Activated B cell treated with CpG ODN at 0.5 μM for 24 hours (primary cell): ENCODE measurements at places on chromosomes 6 and 20. TPM values are rescaled to one million over a fixed set of nuclear protein-coding genes. Genes with fewer than 3 reads are reported as not detected.

Gene CST5
- total RNA-seq = not detected in 2 replicates

Gene TRIM40
- not detected in 2 replicates for total RNA-seq

Gene RAET1E
- total RNA-seq = not detected in 2 replicates

Gene HEY2
- total RNA-seq = not detected in 2 replicates

Gene OSER1
- total RNA-seq = 47.3 and 48.9 TPM in 2 replicates

Gene ZBTB46
- 0.46 and 0.49 TPM in 2 replicates for total RNA-seq

Gene PMEPA1
- 33.1 and 34.8 TPM in 2 replicates for total RNA-seq

Gene VSX1
- not detected in 2 replicates for total RNA-seq

Gene GABRR1
- total RNA-seq = not detected in 2 replicates

Gene POLR1C
- 67.7 and 75.6 TPM in 2 replicates for total RNA-seq

Gene RNF144B
- 12.6 and 13.5 TPM in 2 replicates for total RNA-seq

DNA sequence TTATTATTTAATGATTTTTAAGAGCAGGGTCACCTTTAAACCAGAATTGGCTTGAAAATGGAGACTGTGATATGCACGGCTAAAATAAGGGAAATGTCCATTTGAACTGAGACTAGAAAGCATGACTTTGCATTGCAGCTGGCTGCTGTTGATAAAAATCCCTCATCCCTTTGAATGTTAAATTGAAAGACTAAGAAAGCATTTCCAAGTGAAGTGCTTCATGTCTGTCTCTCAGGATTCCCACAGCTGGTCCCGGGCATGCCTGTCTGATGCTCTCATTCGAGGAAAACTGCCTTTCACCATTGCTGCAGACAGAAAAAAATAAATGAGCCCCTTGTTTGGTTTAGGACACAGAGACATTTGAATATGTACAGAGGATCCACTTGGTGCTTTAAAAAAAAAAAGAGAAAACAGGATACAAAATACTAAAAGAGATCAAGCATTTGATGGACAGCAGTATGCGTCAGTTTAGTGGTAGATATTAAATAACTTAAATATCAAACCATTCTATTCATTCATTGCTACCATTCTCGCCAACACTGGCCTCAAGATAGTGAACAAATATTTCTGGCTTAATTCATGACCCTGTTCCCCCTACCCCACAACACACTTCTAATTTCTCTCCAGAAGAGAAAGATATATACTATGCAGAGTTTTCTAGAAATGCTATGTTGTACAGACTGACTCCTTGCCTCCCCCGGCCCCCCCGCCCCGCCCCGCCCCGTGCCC lies 55.0 kb downstream of the TBC1D7 start:
- peak overlapping the region; percentile 95 for H3K4me3 ChIP-seq
- H3K4me1 ChIP-seq = peaks cover 77% of the 10 kb centered on the region
- no peaks in the 10 kb centered on the region for H3K27me3 ChIP-seq
- H3K27ac ChIP-seq = peak overlapping the region; percentile 96

GRCh38 chr6:108568551-108569305 lies 8.0 kb downstream of the FOXO3 start:
- DNase-seq = no peak
- no peaks in the 10 kb centered on the region for H3K27me3 ChIP-seq
- no peak overlapping the region for H3K27ac ChIP-seq
- H3K36me3 ChIP-seq = peaks cover 32% of the 10 kb centered on the region

DNA sequence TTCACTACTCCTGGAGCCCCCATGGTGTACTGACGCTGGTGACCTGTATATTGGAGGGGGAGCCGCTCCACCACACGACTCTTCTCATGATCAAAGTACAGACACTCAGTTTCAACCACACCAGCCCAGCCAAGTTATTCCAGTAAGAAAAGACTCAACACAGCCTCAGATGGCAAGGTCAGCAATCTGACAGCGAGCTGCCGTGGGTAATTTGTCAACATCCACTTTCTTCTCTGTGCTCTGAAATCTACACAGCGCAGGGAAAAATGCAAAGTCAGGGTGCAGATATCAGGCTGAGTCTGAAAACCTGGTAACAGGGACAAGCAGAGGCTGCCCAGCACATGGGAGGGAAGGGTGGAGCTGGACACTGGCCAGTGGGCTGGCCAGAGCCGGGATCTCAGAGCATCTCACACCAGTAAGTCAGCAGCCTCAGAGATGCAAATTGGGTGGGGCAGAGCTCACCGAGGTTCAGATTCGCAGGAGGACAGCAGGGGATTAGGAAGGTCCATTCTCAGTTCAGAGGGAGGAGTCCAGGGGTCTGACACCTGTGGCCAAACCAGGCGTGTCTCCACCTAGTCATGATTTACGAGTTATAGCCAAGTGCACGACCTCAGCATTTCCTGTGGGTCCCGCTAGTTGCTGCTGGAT lies 44.5 kb upstream of the RPS6KA2 start:
- peaks cover 37% of the 10 kb centered on the region for H3K27me3 ChIP-seq
- no peaks in the 10 kb centered on the region for H3K36me3 ChIP-seq
- H3K4me1 ChIP-seq = peaks cover 12% of the 10 kb centered on the region
- no peak overlapping the region for H3K4me3 ChIP-seq
- DNase-seq = no peak

GRCh38 chr20:59434960-59435359 lies 134.5 kb downstream of the EDN3 start:
- no peaks in the 10 kb centered on the region for H3K36me3 ChIP-seq
- H3K4me1 ChIP-seq = no peaks in the 10 kb centered on the region
- no peak overlapping the region for H3K4me3 ChIP-seq
- H3K27me3 ChIP-seq = peaks cover 16% of the 10 kb centered on the region
- H3K27ac ChIP-seq = no peak overlapping the region

- DNase-seq = no peak
- H3K27ac ChIP-seq = no peak overlapping the region
- no peaks in the 10 kb centered on the region for H3K36me3 ChIP-seq
- H3K4me3 ChIP-seq = no peak overlapping the region
Measured at GRCh38 chr6:81897793-81898192, 145.3 kb upstream of the TENT5A start.

GRCh38 chr6:49082611-49083010 lies 380.4 kb downstream of the MMUT start:
- no peaks in the 10 kb centered on the region for H3K4me1 ChIP-seq
- no peaks in the 10 kb centered on the region for H3K27me3 ChIP-seq
- H3K27ac ChIP-seq = no peak overlapping the region

- peaks cover 10% of the 10 kb centered on the region for H3K4me1 ChIP-seq
- DNase-seq = no peak
- H3K36me3 ChIP-seq = no peaks in the 10 kb centered on the region
- no peak overlapping the region for H3K4me3 ChIP-seq
Measured at GRCh38 chr6:160795721-160796120, 93.7 kb downstream of the PLG start.

DNA sequence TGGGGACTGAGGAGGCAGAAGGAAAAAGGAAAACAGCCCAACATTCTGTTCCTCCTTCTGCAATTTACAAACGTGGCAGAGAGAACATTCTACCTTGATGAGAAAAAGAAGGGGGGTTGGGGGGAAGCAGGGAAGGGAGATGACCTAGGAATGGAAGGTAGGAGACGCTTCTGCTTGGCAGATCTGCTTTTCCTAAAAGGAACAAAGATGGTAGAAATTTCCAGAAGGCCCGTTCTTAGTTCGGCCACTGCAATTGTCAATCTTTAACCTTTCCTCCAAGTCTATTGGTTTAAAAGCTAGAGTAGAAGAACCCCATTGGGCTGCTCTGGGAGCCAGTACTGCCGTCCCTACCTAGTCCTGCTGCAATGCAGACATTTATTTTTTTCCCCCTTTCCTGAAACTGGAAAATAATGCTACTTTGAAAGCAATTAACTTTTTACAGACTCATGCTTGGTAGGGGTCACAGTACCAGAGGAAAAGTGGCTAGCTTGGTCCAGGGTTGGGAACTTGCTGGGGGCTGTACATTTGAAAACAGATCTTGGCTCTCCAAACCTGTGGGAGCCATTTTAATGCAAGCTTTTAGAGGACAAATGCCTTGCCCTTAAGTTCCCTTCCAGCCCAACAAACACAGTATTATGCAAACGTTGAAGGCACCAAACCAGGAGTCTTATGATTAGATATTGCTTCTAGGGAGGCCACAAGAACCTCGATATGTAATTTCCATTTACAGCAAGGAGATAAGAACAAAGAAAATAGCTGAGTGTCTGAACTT lies 2.6 kb downstream of the ZMYND8 start:
- peaks cover 27% of the 10 kb centered on the region for H3K4me1 ChIP-seq
- DNase-seq = no peak
- no peaks in the 10 kb centered on the region for H3K36me3 ChIP-seq
- no peak overlapping the region for H3K4me3 ChIP-seq
- H3K27me3 ChIP-seq = no peaks in the 10 kb centered on the region

- no peak for DNase-seq
- H3K4me3 ChIP-seq = no peak overlapping the region
- peaks cover 18% of the 10 kb centered on the region for H3K27me3 ChIP-seq
- H3K27ac ChIP-seq = no peak overlapping the region
Measured at GRCh38 chr20:51158226-51158625, 135.3 kb upstream of the KCNG1 start.

DNA sequence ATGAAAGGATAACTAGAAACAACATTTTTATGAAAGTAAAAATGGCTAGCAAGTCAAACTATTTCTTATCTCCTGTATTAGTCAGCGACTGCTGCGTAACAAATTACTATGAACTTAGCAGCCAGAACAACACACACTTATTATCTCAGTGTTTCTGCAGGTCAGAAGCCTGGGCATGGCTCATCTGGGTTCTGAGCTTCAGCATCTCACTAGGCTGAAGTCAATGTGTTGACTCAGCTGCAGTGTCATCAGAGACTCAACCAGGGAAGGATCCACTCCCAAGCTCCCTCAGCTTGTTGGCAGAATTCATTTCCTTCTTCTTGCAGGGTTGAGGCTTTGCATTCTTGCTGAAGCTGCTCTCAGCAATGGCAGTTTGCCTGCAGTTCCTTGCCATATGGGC lies 33.2 kb upstream of the IGF2R start:
- no peaks in the 10 kb centered on the region for H3K36me3 ChIP-seq
- no peak for DNase-seq
- H3K4me3 ChIP-seq = no peak overlapping the region
- peaks cover 20% of the 10 kb centered on the region for H3K27me3 ChIP-seq
- H3K27ac ChIP-seq = no peak overlapping the region

DNA sequence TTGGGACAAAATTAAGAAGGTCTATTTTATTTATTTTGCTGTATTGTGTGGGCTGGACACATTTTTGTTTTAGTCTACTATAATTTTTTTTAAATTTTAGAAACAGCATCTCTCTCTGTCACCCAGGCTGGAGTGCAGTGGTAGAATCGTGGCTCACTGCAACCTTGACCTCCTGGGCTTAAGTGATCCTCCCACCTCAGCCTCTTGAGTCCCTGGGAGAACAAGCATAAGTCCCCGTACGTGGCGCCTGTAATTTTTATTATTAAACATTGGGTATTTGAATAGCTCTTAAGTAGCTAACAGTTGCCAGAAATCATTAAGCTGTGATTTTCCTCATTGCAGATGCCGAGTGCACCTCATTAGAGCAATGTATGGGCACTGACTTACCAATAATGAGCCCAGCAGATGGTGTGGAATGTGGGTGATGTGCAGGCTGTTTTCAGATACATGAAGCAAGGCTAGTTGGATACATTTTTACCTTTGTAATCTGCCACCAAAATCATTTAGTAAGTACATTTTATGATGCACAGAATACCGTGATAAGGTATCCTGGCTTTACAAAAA lies 10.3 kb upstream of the MAS1 start:
- no peaks in the 10 kb centered on the region for H3K36me3 ChIP-seq
- H3K27ac ChIP-seq = no peak overlapping the region
- H3K27me3 ChIP-seq = peaks cover 4% of the 10 kb centered on the region
- no peak overlapping the region for H3K4me3 ChIP-seq
- peaks cover 4% of the 10 kb centered on the region for H3K4me1 ChIP-seq
- no peak for DNase-seq

DNA sequence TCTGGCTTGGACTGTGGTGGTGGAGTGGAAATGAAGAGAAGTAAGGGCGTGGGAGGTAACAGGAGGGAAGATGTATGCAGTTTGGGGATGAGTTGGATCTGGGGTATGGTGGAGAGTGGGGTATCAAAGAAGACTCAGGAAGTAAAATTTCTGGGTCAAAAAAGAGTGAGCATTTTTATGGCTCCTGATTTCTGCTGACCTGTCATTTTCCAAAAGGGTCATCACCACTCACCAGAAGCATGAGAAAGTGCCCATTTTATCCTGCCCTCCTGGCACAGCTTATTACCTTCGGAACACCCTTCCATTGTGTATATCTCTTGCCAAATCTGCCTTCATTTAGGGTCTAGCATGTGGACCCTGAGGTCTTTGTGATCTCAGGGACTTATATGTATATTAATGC lies 17.3 kb downstream of the TOX2 start:
- no peak for DNase-seq
- H3K4me3 ChIP-seq = no peak overlapping the region
- no peaks in the 10 kb centered on the region for H3K36me3 ChIP-seq
- peaks cover 6% of the 10 kb centered on the region for H3K27me3 ChIP-seq
- H3K27ac ChIP-seq = no peak overlapping the region
- no peaks in the 10 kb centered on the region for H3K4me1 ChIP-seq

DNA sequence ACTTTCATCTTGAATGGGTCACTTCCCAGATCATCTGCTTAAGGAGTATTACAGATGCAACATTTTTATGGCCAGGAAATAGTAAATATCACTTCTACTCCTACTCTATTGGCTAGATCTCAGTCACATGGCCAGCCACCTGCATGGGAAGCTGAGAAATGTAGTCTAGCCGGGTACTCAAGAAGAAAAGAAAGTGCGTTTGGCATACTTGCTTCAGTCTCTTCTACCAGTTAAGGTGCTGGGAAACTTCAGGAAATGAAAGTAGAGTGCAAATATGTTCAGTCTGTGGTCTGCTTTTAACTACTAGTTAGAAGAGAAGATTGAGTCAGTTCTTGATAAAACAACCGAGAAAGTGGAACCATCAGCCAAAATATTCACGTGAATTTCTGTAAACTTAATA lies 129.2 kb downstream of the PDSS2 start:
- peaks cover 11% of the 10 kb centered on the region for H3K36me3 ChIP-seq
- peak overlapping the region; percentile 41 for H3K27ac ChIP-seq
- DNase-seq = no peak
- H3K4me3 ChIP-seq = peak overlapping the region; percentile 25

GRCh38 chr6:5443491-5443890 lies 182.2 kb downstream of the FARS2 start:
- no peak overlapping the region for H3K4me3 ChIP-seq
- no peak for DNase-seq
- no peak overlapping the region for H3K27ac ChIP-seq
- H3K27me3 ChIP-seq = no peaks in the 10 kb centered on the region
- H3K4me1 ChIP-seq = peaks cover 4% of the 10 kb centered on the region

DNA sequence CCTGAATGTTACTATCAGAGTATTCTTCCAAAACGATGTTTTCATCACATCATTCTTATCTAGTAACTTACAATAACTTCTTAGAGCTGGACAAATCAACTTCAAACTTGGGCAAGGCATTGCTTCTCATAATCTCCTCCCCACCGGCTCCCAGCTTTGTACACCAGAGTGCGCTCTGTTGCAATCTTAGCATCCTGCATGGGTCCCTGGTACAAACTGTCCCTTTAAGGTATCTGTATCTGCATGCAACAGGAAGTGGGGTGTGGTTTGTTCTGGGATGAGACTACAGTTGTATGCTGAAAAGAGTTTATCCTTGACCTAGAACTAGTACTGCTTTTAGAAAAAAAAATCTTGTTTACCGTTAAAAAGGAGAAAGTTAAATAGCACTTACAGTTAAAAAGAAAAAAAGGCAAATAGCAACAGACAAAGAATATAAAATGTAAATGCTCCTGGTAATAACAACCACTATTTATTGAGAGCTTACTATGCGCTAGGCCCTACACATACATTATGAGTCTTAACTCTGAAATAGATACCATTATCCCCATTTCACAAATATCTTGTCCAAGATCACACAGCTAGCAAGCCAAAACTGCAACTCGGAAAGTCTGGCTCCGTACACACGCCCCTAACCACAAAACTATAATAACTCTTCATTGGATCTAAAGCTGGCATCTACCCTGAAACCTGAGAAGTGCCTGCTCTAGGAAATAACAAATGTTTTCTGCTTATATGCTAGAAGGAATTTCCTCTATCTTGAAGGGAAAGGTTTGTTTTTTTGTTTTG lies 9.8 kb upstream of the HECA start:
- peak; percentile 42 for DNase-seq
- peak overlapping the region; percentile 62 for H3K4me3 ChIP-seq
- peak overlapping the region; percentile 88 for H3K27ac ChIP-seq
- H3K4me1 ChIP-seq = peaks cover 38% of the 10 kb centered on the region
- no peaks in the 10 kb centered on the region for H3K27me3 ChIP-seq
